Omental fat pad (tissue), 4 donors: ENCODE measurements at places on chromosomes 7 and 10. TPM values are rescaled to one million over a fixed set of nuclear protein-coding genes. Genes with fewer than 3 reads are reported as not detected.
A peak's percentile ranks its signal among the peaks of the same experiment; 100 is the strongest.

GRCh38 chr7:104951546-104951945, 62.5 kb upstream of the KMT2E start:
- DNase-seq: no peak

GRCh38 chr7:34320926-34321661, 336.9 kb upstream of the NPSR1 start:
- DNase-seq: peak; percentile 28

GRCh38 chr7:86995814-86996213, 63.6 kb downstream of the ELAPOR2 start:
- DNase-seq: no peak

PCLO gene
- 0.79 TPM for total RNA-seq

DNA sequence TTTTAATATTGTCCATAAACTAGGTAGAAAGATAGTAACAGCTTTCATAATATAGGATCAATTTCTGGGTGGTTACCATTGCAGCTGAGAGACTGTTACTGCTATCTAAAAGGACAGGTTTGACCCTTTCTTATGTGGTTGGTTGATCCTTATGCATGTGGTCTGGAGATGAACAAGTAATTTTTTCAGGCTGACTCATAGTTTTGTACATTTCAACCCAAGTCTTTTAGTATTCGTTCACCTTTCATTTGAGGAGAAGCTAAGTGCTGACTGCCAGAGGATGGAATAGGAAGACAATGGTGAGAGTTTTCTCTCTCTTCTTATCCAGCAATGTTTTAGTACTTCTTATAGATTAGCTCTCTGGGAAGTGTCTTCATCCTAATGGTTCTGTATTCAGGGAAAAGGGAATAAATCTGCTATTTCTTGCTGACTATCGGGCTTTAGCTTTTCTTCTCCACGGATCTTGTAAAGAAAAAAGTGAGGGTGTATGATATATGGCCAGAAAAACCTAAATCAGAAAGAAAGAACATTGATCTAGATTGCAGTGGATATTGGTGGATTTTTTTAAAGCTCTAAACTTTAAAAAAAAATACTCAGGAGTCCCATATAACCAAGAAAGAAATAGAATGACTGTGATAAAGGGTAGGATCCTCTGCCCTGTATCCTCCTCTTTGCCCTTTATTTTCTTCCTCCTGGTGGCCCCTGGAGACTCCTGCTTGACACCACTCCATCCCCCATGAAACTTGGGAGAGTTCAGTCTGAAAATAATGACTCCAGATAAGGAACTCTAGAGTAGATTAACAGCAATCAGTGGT, 88.0 kb downstream of the CPED1 start:
- DNase-seq: no peak

- no peak for DNase-seq
These were observed 128.7 kb downstream of the COBL start for GRCh38 chr7:51187941-51188340.

AS3MT gene
- total RNA-seq: 4.0 TPM

DNA sequence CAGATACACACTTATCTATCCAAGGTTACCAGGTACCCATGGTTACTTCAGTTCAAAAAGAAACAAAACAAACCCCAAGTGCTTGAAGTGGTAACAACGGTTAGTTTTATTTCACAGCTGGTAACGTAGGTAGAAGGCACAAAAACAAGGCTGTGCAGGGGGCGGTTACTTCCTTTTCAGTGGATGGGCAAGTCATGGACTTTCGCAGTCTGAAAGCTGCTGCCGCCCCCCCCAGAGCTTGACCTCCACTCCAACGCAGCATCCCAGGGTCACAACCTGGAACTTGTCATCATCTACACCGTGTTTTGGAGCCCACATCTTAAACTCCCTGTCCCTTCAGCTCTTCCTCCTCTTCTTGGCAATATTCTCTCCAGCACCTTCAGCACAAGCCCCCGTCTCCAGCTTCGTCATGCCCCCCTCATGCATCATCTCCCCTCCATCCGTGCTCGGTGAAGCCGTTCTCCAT, 181.2 kb upstream of the ITGB1 start:
- DNase-seq: no peak

GRCh38 chr10:45000752-45001380, at the start of gene ZNF22:
Gene ZNF22 (plus strand): TSS chr10:45000923. CDS start chr10:45003369, 2,446 bp downstream.
- no peak for DNase-seq

DNA sequence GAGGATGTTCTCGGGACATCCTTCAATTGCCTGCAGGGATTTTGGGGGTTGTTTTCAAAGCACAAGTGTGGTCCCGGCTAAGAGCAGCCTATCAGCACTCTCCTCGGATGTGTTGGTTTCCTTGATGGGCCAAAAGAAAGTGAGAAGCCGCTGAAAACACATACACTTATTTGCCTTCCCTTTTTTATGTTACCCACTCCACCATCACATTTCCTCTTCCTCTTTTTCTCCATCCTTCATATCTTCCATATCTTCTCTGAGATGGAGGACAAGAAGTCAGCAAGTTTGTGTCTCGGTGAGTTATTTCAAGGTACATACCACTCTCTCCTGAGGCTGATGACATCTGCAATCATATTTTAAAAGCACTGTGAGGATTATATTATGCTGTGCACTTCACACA, 64.0 kb downstream of the ZNF33B start:
- DNase-seq: no peak

GRCh38 chr10:108005627-108006026, 841.1 kb upstream of the SORCS1 start:
- no peak for DNase-seq

DNA sequence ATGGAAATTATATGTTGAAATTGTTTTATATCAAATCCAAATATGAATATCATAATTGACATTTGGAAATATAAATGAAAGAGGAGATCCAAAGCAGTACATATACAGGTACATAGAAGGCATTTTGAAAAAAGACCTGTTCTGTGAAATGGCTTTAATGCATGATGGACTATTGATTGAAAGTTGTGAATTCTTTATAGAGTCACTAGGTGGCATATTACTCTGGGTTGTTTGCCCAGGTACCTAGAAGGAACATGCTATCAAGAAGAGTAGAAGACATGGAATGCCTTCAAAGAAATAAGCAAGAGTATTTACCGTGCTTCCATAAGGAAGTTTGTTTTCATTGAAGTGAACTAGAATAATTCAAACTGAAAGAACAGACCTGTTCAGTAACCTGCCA, 160.0 kb upstream of the ANK3 start:
- DNase-seq: no peak

- DNase-seq: no peak
These were observed 319.2 kb downstream of the EXOC4 start for GRCh38 chr7:133572087-133572486.

SPDYE2 gene
- not detected for total RNA-seq

DNA sequence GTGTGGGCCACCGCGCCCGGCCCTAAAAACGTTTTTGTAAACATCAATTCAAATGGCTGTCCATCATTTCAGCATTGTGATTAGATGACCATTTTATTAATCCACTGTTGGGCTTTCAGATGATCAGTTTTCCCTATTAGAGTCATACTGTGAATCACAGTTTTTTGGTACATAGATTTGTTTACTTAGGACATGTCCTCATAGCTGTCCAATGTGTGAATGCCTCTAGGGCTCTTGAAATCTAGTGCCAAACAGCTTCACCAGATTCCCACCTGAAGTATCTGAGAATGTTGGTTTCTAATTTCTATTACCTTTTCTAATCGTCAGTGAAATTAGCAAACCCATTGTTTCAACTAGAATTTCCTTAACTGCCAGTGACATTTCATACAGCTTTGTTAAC, 66.8 kb downstream of the UPF2 start:
- no peak for DNase-seq

DNA sequence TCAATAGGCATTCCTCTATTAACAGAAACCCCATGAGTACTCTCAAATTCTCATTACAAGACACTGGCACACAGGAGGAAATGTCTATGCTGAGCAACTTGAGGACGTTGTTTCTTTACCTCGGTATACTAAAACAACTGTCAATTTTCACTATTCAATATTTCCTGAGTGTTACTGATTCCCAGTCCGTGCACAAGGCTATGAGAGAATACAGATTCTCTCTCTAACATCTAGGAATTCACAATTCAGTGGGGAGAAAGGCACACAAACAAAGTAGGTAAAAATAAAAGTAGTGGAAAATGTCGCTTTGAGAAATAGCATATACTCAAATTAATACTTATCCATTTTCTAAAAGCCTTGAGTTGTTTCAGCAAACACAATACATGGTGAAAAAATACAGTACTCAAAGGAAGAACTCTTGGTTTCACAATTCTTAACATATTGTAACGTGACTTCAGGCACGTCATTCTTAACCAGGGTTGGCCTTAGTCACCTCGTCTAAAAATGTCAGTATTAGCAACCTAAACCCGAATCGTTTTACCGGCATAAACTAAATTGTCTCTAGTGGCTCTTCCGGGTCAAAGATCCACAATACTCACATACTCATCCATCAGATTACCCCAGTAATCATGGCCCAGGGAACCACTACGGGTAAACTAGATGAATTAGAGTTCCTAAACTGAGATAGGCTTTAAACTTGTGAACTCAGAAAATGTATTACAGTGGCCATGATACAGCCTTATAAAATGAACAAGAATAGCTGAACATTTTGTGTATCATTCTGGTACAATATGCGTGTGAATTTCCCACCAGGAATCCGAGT, 1.5 kb downstream of the IPMK start:
- no peak for DNase-seq

DNA sequence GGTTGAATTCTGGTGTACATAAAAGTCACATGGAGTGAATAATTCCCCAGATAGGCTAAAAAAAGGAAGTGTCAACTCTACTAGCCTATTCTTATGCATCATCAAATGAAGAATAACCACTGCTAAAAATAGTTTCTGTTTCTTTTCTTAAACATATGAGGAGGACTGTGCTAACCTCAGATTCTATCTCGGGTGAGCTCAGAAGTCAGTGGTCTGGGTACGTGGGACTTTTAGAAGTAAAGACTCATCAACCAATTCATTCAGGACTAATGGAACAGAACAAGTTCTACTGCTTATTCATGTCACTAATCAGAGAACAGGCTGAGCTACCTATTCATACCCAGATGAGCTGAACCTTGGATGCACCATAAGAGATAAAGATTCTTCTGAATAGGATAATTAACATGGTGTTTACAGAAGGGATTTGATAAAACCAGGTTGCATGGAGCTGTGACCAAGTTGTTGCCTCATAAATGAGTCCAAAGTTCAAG, 9.5 kb upstream of the ASAH2 start:
- DNase-seq: no peak

HKDC1 gene
- 0.46 TPM for total RNA-seq

- no peak for DNase-seq
These were observed 4.6 kb downstream of the DUSP5 start for GRCh38 chr10:110502072-110502845.
